Activated CD8-positive, alpha-beta T cell treated with anti-CD3 and anti-CD28 coated beads, Interleukin-2, amount 10 ng/mL, durations not matched to agents 7 days and 5 days (primary cell): ENCODE measurements at places on chromosomes 12 and 14. TPM values are rescaled to one million over a fixed set of nuclear protein-coding genes. Genes with fewer than 3 reads are reported as not detected.

DNA sequence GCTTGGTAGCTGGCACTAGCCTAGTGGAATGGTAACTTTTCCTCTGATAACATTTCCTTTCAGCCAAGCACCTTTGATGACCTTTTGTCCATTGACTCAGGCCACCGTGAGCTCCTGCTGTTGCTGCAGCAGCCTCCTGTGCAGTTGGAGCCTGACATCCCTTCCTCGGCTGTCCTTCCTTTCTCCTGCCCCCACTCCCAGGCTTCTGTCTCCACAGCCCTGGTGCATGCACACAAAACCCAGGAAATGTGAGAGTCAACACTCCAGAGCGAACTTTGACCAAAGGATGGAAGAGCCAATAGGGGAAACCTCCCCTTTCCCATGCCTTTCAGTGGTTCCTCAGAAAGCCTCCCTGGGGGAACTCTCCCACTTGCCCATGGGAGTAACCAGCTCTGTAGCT lies 115.0 kb downstream of the TMEM260 start:
- peaks cover 2% of the 10 kb centered on the region for H3K27me3 ChIP-seq
- DNase-seq = no peak
- H3K36me3 ChIP-seq = no peaks in the 10 kb centered on the region
- no peaks in the 10 kb centered on the region for H3K4me1 ChIP-seq

GRCh38 chr12:120262852-120263747 lies 2.4 kb downstream of the PXN start:
- no peaks in the 10 kb centered on the region for H3K27me3 ChIP-seq
- H3K36me3 ChIP-seq = peaks cover 44% of the 10 kb centered on the region
- no peak for DNase-seq
- H3K4me1 ChIP-seq = peaks cover 67% of the 10 kb centered on the region
- H3K4me3 ChIP-seq = peak overlapping the region; percentile 81

GRCh38 chr12:98492580-98493140 lies 22.7 kb upstream of the TMPO start:
- H3K27ac ChIP-seq = no peak overlapping the region
- peaks cover 9% of the 10 kb centered on the region for H3K4me1 ChIP-seq
- DNase-seq = no peak
- H3K27me3 ChIP-seq = peaks cover 4% of the 10 kb centered on the region

- DNase-seq = no peak
- H3K36me3 ChIP-seq = no peaks in the 10 kb centered on the region
- H3K4me3 ChIP-seq = no peak overlapping the region
- no peak overlapping the region for H3K27ac ChIP-seq
- H3K4me1 ChIP-seq = no peaks in the 10 kb centered on the region
- H3K27me3 ChIP-seq = peaks cover 7% of the 10 kb centered on the region
Observed at GRCh38 chr12:63929426-63929825, 84.9 kb downstream of the SRGAP1 start.

DNA sequence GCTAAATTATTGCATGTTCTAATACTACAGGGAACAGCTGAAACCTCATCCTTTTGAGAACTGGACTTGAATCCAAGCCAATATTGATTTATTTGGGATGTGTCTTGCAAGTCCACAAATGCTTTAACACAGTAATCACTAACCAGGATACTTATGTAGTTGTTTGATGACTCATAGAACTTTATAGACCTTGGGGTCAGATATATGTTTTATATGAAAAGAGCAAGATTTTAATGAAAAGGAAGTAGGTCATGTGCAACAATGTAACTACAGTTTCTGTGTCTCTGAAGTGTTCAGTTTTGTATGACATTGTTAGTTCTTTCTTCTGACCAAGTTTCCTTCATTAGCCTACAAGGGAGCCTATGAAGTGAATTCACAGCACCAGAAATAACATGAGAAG lies 352.0 kb downstream of the ZFP36L1 start:
- H3K4me1 ChIP-seq = no peaks in the 10 kb centered on the region
- H3K36me3 ChIP-seq = peaks cover 4% of the 10 kb centered on the region
- DNase-seq = no peak
- no peak overlapping the region for H3K27ac ChIP-seq
- H3K27me3 ChIP-seq = no peaks in the 10 kb centered on the region
- H3K4me3 ChIP-seq = no peak overlapping the region

DNA sequence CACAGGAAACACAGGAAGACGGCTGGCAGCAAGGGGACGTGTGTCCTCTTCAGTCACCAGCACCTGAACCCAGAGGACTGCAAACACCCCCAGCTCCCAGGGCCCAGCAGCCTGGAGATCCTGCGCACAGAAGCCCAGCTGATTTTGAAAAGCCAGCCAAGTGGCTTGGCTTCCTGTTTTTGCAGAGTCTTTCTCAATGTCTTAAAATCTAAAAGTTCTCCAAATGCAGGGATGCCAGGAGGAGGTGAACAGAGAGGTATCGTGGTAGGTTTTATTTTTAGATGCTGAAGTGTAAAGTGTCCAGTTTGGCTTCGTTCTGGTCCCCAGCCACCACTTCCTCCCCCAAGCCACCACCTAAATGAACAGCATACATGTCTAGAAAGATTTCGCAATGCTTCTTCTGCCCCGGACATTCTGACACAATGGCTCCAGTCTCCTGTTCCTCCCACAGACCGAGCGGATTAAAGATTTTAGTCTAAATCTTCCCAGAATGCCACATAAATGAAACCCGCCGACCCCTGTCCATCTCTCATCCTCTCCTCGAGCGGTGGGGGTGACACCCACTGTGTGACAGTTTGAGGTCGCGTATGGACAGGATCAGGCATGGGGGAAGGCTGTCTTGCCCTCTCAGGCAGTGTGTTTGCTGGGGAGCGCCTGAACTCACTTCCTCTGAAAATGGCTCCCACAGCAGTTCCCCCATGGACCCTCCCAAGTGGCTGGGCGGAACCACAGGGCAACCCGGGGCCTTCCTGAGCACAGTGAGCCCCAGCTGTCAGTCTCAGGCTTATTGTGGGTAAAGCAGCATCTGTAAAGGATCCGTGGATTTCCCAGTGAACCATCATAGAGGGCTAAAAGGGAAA lies 41.6 kb downstream of the ITPK1 start:
- H3K27ac ChIP-seq = peak overlapping the region; percentile 82
- H3K36me3 ChIP-seq = peaks cover 36% of the 10 kb centered on the region
- DNase-seq = peak; percentile 39
- H3K27me3 ChIP-seq = no peaks in the 10 kb centered on the region
- peaks cover 87% of the 10 kb centered on the region for H3K4me1 ChIP-seq

GRCh38 chr12:6697584-6698351 lies 2.8 kb downstream of the PIANP start:
- peaks cover 23% of the 10 kb centered on the region for H3K4me1 ChIP-seq
- H3K4me3 ChIP-seq = no peak overlapping the region
- no peak overlapping the region for H3K27ac ChIP-seq
- H3K27me3 ChIP-seq = peaks cover 40% of the 10 kb centered on the region
- H3K36me3 ChIP-seq = no peaks in the 10 kb centered on the region

- no peaks in the 10 kb centered on the region for H3K27me3 ChIP-seq
- H3K4me1 ChIP-seq = no peaks in the 10 kb centered on the region
- no peak for DNase-seq
Observed at GRCh38 chr14:102345232-102345631, 17.5 kb downstream of the CINP start.

GRCh38 chr14:56088941-56089340 lies 29.3 kb upstream of the PELI2 start:
- no peaks in the 10 kb centered on the region for H3K36me3 ChIP-seq
- peaks cover 30% of the 10 kb centered on the region for H3K27me3 ChIP-seq

The KCNJ8 gene
- total RNA-seq = not detected

The GLS2 gene
- total RNA-seq = 1.1 TPM

The KRT83 gene
- total RNA-seq = not detected

The MGST1 gene
- total RNA-seq = not detected

The CARMIL3 gene
- total RNA-seq = 0.95 TPM

The SPTB gene
- total RNA-seq = not detected

The CTSG gene
- 0.32 TPM for total RNA-seq

The FGF6 gene
- not detected for total RNA-seq

The DYRK4 gene
- total RNA-seq = 28.1 TPM

The PMCH gene
- not detected for total RNA-seq

The TRIM9 gene
- total RNA-seq = 0.63 TPM

The NRIP2 gene
- total RNA-seq = not detected
